ENCODE measurements at places on chromosomes 3 and 15.

DNA sequence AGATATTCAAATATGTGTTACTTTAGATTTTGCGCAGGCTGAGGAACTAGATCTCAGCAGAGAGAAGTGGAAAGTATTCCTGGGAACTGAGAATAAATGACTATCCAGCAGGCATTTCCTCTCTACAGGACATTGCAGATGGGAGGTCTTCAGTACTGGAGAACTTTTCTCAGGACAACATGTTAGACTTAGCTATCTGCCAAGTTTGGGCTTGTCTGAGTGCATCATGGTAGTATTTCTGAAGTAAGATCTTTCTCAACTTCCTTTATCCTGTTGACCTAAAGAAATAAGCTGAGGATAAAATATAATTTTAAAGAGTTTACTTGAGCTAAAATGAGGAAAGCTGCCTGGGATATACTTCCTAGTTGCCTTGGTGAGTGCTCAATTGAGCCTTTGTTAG lies 167.9 kb upstream of the BCHE start:
- no peak for DNase-seq

- DNase-seq: no peak
Measured at GRCh38 chr15:60682615-60683014, 203.7 kb upstream of the ICE2 start.

GRCh38 chr3:45337839-45338470 lies 50.4 kb upstream of the LARS2 start:
- DNase-seq: no peak

GRCh38 chr15:78003539-78004008 lies 73.9 kb downstream of the TBC1D2B start:
- DNase-seq: no peak

DNA sequence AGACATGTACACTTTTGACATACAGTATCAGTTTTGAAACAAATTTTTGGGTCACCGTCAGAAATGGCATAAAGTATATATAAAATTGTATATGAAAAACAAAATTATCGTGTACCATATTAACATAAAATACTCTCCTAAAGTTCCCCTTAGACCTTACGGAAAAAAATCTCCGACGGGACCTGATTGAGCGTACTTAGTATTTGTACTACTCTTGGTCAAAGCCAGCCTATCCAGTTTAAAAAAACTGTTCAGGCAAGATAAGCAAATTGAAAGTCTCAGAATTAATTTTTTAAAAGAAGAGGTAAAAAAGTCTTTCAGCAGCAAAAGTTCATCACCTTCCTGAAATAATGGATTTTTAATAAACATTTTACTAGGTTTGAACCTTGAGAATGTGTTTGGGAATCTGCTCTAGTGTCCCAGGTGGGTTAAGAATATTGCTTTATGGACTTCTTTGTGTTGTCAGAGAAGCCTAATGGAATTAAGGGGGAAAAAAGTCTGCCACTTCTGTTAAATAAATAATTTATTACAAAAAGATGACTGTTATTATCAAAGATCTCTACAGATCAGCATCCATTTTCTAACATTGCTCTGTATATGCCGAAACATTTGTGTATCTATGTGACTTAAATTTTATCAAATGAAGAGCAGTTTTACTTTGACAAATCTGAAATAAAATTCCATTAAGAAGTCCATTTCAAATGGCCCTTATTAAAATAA lies 48.6 kb downstream of the ZBTB20 start:
- no peak for DNase-seq

DNA sequence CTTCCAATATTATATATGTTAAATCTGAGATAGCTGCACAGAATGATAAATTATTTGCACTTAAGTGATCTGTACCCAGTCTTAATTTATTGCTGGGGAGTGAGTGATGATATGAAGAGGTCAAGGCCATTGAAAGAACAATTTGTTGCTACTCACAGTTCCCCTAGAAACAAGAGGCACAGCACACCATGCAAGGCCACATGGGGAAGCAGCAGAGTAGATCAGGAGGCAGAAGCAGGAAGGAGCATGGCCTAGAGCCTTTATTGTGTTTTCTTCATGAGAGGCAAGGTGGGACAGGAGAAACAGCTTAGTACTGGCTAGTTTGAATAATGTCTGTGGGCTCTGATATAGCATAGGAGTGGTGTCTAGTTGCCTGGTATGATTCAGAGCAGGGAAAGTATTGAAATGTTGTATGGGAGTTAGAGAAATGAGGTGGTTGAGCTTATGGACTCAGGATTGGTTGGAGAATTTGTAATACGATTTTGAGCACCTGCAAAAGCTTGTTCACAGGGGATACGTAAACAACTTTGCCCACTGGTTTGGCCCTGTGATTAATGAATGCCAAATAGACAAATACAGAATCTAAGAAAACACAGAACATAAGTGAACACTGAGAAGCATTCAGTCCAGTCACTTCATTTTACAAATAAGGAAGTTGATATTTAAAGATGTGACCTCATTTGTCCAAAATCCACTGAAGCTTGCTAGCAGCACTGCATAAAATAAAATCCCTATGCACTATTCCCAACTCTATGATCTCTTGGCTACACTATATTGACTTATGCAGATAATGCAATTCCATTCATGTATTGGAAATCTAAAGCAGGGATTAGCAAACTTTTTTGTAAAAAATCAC lies 71.7 kb downstream of the TMCO5A start:
- DNase-seq: no peak

- DNase-seq: no peak
Measured at GRCh38 chr3:164845739-164846138, 232.6 kb downstream of the SI start.

DNA sequence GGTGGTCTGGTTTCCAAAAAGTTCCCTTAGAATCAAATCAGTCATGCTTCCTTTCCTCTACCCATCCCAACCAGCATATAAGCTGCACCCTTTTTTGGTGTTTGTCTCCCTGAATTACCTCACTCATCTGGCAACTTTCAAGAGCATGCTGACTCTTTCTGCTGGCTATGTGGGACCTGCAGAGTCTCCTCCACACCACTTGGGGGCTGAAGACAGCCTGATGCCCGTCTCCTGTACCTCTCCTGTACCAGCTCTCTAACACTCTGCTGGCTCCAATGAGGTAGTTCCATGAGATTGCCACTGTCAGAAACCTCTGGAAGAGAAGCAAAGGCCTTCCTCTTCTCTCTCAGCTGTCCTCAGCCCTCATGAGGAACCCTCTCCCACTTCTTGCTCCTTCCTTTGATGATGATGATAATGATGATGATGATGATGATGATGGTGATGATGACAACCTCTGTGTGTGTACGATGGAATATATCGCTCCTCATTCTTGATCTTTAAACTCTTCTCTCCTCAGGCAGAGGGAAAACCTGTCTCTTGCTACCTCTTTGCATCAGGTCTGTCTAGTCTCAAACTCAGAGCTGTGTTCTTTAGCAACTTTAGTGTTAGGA lies 257.5 kb downstream of the ZNF621 start:
- no peak for DNase-seq

DNA sequence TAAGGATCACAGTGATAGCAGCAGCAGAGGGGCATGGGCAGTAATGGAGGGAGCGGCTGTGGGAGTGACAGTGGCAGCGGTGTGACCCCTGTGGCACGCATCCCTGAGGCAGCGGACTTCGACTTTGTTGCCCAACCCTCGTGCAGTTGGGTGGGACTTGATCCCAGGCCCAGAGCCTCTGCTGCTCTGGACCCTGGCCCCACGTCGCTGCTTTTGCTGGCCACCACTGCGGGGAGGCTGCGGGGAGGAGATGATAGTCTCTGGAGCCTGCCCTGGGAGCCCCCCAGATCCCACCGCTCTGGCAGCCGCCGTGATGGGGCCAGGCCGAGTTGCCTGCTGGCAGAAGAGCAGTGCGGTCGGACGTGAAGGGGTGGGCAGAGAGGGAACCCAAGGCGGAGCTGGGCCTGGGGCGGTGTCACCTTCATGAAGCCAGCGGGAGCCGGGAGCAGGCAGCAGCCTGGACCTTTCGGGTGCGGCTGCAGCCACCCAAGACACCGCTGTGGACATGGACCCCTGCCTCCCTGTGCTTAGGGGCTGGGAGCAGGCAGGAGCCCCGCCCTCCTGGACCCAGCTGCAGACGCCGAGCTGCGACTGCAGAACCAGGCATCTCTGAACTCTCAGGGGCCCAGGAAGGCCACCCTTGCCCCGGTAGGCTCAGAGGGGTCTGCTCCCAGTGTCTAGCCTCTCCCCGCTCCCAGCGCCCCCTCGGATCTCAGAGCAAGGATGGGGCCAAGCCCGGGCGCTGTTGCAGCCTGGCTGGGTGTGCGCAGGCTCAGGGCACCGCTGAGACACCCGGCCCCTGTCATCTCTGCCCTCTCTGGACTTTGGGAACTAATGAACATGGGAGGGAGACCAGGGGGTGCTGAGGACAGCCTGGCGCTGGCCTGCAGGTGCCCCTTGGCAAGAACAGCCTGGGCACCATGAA lies 38.3 kb downstream of the COMMD2 start:
- DNase-seq: no peak

DNA sequence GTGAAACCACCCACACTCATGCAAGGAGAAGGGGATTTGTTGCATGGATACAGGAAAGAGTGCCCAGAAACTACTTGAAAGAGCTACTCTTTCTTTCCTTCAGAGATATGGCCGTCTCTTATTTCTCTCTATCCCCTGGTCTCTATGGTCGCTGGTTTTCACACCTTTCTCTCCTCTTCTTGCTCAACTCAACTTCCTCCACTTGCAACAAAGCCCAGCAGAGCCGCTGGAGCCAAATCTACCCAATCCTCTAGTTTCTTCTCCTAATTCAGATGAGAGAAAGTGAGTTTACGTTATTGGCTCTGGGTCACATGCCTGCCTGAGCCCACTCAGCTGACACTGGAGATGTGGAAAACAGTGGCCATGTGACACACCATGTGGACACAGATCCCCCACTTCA lies 215.2 kb downstream of the OSBPL10 start:
- DNase-seq: no peak

DNA sequence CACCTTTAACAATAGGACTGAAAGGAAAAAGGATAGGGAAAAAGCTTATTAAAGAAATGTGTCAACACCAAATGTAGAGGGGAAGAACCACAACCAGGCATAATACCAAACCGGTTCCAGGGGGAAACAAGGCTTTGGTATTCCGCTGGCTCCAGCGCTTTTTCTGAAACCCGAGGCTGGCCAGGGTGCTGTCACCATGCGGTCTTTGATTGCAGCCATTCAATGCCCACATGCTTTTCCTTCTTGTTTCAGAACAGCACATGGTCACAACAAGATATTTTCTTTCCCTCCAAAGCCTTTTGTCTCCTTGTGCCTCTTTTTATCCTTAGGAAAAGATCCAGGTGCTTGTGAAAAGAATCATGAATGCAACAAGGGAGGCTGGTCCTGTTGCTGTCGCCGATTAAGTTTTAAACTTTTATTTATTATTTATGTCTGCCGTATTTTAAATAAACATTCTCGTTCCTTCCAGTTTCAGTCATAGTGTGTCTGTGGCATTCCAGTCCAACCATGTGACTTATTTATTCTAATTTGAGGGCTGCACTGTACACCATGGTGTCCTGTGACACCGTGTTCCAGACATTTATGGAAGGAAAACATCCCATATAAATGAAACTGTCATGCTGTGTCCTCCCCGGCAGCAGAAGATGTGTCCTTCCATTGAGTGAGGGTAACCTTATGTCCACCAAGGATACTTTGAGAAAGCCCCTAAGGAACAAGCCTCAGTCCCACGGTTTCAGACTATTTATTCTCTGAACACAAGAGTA lies 41.1 kb downstream of the CCK start:
- no peak for DNase-seq

GRCh38 chr3:105214590-105214989 lies 152.1 kb upstream of the ALCAM start:
- DNase-seq: no peak

DNA sequence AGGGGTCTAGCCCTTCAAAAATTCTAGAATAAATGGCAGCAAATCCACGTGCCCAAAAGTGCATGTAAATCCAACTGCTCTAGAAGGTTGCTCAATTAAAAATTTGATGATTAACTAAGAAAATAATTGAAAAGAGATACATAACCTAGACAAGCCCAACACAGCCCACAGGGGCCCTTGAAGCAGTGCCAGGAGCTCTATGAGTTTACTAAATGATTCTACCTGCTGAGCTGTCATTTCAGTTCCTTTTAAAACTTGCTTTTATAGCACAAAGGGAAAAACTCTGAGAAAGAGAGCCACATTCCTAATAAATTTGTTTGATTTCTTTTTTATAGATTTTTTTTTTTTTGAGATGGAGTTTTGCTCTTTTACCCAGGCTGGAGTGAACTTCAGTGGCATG lies 38.9 kb upstream of the GNB5 start:
- no peak for DNase-seq

- DNase-seq: no peak
Measured at GRCh38 chr3:66469220-66469640, 31.6 kb downstream of the LRIG1 start.

DNA sequence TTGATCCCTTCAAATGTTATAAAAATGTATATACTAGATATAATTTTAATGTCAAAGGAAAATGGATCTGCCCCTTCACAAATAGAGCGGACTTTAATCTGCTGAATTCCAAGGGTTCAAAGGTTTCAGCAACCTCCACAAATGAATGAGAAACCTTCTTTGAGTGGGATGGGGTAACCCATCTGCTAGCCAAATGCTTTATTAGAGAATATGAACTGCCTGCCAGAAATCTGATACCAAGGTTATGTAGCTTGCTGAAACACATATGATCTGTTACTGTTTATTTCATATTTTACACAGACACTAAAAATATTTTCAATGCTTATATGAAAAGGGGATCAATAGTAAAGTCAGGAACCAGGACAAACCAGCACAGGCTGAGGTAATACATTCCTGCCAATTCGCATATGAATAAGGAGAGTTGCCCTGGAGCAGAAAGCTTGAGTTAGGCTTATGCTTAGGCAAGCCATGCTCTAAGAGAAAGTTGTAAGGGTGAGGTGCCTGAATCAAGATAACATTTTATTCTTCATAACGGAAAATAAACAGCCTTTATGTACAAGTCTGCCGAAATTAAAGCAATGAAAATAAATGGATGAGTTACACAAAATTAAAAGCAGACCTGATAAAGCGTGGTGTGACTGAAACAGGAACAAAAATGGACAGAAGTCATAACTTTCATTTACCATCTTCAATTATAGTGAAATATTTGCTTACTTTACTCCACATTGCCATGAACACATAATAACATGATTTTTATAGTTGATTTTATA lies 26.5 kb downstream of the PLOD2 start:
- DNase-seq: no peak

DNA sequence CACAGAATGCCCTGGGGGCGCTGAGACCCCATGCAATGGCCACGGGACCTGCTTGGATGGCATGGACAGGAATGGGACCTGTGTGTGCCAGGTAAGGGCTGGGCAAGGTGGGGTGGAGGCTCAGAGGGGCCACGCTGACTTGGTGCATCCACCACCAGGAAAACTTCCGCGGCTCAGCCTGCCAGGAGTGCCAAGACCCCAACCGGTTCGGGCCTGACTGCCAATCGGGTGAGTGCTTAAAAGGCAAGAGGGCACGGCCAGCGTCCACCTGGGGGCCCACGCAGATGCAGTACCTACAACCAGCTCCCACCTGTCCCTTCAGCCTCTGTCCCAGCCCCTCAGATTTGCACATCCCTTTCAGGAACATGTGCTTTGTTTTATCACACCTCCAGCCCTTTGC lies 6.9 kb downstream of the STAB1 start:
- DNase-seq: no peak
